Trophoblast cell (in vitro differentiated cells and primary cell): ENCODE measurements at places on chromosomes 5 and 9.

DNA sequence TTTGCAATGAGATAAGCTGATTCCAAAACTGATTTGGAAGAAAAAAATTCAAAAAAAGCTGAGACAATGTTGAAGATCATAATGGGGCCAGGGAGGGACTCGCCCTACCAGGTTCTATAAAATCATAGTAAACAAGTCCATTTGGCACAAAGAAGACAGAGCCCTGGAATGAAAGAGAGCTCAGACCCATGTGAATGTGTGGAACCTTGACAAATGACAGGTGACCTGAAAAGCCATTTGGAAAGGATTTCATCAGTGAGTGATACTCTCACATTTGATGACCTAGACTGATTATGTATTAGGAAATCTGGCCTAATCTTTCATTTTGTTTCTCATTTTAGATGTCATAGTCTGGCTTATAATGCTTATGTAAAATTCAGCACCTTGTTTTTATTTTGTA lies 26.8 kb downstream of the SPTAN1 start:
- no peak for DNase-seq

DNA sequence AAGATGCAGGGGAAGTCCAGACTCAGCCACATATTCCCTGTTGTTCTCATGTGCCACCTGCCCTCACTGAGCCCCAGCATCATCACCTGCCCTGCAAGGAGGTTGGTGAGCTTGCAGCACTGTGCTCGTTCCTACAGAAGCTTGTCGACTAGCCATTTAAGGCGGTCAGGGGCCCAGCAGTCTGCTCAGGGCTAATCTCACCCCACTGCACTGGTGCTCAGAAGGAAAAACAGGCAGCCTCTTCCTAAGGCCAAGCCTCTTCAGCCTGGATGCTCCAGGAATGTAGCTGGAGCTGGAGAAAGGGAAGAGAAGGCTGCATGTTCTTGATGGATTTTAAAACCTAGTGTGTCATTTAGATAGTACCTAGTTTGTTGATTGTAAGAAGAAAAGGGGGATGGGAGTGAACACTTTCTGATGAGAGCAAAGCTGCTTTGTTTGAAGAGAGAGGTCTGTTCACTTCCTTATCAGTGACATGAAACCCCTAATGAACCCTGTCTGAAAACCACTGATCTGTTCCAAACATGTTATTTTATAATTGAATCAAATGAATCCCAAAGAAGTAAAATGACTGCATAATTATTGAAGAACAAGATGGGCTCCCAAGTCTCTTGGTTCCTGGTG lies 10.6 kb upstream of the ASPN start:
- DNase-seq = no peak

DNA sequence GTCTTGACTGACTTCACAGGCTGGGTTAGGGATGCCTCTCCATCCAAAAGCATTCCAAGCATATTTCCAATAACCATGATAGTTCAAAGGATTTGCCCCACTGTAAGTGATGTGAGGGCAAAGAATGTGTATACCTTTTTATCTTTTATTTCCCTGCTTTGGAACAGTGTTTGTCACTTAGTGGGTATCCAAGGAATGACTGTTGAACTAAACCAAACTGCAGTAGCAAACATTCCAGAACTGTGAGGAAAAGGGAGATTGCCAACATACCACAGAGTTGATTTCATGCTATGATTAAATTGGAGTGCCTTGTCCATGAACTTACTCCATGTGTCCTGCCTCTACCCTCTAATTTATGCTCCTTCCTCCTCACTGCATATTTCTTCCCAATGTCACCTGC lies 400.0 kb downstream of the KIAA0825 start:
- DNase-seq = peak; percentile 57

DNA sequence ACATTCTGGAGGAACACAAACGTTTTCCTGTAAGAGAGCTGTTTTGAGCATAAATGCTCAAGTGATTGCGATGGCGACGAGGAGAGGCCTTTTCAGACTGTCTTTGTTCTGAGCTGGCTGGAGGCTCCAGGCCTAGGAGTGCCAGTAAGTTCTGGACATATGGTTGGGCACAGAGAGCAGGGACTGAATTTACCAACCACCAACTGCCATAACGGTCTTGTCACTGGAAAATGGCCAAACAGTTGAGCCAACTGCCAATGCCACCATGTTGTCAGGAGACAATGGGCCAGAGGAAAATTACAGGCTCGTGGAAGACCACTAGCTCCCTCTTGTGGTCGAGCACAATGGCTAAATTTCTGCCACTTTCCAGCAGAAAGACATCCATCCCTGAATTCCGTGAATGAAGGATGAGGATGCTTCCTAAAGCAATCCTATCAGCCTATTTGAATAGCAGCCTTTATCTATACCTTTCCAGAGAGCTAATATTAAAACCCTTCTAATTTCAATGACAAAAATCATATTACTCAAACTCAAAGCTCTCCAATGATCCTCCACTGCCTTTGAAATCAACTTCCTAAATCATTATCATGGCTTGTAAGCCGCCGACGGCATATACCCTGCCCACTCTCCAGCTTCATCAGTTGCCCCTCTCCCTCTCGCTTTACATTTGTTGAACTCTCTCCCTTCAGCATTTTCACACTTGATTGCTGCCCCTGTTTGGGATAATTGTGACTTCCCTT lies 66.9 kb upstream of the GLIS3 start:
- peak; percentile 16 for DNase-seq

DNA sequence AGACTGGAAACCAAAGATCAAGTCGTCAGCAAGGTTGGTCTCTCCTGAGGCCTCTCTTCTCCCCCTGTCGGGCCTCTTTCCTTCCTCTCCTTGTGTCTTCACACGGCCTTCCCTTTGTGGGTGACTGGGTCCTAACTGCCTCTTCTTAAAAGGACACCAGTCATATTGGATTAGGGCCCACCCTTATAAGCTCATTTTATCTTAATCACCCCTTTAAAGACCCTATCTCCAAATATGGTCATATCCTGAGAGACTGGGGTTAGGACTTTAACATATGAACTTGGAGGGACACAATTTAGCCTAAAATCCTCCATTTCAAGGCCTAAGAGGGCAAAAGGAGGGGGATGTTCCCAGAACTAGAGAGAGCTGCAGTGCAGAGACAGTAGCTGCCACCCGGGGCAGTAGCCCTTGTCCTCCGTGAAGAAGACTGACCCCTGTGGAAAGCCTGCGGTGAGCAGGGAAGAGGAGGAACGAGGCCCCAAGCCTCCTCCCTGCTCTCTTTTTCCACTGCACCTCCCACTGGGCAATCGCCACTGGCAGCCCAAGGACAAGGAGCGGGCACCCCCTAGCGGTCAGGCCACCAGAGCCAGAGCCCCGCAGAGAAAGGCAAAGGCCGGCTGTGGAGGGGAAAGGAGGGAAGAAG lies 34.9 kb downstream of the CFAP90 start:
- DNase-seq = peak; percentile 78

GRCh38 chr5:126046846-126047571 lies 376.2 kb upstream of the GRAMD2B start:
- DNase-seq = no peak

DNA sequence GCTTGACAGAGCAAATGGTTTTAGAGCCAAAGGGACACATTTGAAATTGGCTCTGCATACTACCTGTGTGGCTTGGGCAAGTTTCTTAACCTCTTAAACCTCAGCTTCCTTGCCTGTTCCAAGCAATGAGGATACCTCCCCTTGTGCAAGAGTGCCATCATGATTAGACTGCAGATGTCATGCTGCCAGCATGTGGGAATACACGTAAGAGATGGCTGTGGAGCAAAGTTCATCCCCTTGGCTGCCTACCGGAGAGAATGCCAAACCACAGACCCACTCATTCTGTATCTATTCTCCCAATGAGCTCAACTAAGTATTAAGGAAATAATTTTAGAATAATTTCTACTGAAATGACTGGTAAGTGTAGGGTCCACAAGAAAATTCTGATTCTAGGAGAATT lies 101.3 kb downstream of the WDR41 start:
- DNase-seq = peak; percentile 94

DNA sequence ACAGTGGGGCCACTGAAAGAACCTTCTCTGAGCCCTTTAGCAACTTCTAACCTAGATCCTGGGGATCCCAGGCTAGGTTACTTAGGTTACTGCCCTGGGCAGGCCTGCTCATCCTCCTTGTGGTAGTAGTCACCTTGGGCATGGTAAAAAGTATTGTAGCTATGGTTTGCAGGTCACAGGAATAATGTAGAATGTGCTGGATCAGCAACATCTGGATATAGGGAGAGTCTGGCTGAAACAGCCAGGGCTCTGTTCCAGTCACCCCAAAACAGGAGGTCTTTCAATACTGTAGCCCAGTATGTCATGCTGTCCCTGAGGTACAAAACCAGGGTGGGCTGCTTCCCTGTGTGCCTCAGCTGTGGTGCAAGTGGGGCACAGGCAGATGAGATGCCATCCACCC lies 33.6 kb downstream of the UGT3A2 start:
- no peak for DNase-seq

DNA sequence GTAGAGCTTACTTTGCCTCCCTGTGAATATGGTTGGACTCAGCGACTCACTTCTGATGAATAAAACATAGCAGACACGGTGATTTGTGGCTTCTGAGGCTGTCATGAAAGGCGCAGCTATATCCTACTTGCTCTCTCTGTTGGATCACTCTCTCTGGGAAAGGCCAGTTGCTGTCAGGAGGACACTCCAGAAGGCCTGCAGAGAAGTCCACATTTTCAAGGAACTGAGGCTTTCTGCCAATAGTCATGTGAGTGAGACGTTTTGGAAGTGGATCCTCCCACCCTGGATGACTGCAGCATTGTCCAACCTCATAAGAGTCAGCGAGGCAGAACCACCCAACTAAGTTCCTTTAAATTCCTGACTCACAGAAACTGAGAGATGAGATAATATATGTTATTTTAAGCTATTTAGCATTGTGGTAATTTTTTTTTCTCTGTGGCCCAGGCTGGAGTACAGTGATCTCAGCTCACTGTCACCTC lies 156.0 kb upstream of the MAST4 start:
- DNase-seq = peak; percentile 17

- DNase-seq = no peak
Measured at GRCh38 chr5:181281984-181282316, 21.0 kb upstream of the TRIM52 start.

GRCh38 chr5:83577036-83577636 lies 105.6 kb downstream of the VCAN start:
- peak; percentile 56 for DNase-seq

DNA sequence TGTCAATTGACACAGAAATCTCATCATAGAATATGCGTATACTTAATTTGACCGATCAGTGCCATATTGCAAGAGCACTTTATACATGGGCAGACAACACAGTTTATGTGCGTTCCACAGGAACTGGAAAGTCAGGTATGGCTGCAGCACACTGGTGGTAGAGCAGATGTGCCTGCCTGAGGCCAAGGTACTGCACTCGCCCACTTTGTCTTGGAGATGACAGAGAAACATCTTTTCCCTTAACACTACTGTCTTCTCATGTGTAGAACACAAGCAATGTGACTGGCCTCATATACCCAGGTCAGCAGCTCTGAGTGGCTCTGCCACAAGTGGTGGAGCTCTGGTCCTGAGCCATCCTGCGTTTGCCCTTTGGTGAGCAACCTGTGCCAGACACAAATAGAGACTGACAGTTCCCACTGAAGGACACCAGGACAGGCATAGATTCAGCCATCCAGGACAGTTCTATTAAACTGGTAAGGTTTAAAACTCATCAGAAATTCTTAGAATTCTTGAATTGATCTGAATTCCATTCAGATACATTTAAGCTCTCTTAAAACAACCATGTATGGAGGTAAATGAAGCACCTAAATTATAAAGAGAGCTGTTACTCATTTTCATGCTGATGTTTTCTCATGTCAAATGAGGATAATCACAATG lies 21.0 kb upstream of the PPP2CA start:
- peak; percentile 92 for DNase-seq

- no peak for DNase-seq
Measured at GRCh38 chr9:89738137-89738932, 133.5 kb downstream of the GADD45G start.

DNA sequence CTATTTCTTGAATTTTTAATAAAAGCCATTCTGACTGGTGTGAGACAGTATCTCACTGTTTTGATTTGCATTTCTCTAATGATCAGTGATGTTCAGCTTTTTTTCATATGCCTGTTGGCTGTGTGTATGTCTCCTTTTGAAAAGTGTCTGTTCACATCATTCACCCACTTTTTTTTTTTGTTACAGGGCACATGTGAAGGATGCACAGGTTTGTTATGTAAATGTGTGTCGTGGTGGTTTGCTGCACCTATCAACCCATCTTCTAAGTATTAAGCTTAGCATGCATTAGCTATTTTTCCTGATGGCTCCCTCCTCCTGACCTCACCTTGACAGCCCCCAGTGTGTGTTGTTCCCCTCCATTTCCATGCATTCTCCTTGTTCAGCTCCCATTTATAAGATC lies 39.3 kb upstream of the IFNE start:
- DNase-seq = no peak

GRCh38 chr9:128275198-128276007 lies at the start of gene GOLGA2:
TSS of gene GOLGA2 (minus strand) at chr9:128276007. CDS start at chr9:128275976, 31 bp downstream.
- DNase-seq = peak; percentile 50

DNA sequence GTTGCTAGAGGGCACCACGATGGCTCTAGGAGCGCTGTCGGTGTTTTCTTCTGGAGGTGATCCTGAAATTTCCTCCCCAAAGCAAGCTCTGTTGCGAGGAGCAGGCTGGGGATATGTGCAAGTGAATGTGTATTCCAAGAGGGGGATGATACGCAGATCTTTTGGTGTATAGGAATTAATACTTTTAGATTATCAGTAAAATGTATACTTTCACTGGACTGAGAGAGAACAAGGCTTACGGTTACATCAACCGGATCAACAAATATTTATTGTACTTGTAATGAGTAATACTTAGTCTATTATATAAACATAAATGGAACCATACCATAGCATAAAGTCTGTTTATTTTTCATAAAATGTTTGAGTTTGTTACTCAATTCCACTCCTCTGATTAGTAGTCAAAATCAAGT lies 632 bp upstream of the PRKAA1 start:
- DNase-seq = no peak

DNA sequence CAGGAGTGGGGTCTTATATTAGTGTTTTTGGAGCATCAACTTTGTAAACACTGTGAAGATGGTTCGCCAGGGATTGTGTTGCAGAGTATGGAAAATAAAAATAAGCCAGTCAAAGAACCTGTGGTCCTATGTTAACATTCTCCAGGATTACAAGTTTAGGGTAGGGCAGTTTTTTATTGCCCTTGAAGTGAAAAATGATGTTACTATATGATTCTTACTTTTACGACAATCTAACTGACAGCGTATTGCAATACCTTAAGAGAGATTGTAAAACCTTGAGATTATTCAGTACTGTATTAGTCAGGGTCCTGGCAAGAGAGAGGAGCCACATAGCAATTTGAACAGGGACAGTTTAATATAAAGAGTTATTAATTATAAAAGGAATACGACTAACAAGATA lies 144.7 kb upstream of the ZNF608 start:
- DNase-seq = no peak

DNA sequence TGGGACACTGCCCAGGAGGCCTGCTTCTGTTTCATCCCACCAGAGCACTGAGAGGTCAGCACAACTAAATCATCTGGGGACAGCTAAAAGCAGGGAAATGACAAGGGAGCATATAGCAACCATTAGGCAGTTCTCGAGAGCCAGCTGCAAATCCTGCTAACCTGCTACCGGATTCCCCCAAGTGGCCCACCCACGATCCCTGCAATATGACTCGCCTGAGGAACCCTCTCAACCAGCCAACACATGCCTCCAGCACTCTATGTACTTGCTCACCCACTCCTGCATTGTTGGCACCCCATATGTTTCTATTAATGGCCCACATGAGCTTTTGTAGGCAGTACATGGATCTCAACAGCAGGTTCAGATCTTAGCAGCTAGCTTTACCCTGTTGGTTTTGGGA lies 326.0 kb downstream of the GABRG2 start:
- DNase-seq = no peak

- peak; percentile 74 for DNase-seq
Measured at GRCh38 chr5:78806544-78806943, 158.0 kb upstream of the LHFPL2 start.
